ENCODE measurements at places on chromosomes 1 and 21. TPM values are rescaled to one million over a fixed set of nuclear protein-coding genes. Genes with fewer than 3 reads are reported as not detected.

- no peak for DNase-seq
Measured at GRCh38 chr1:153428073-153428638, 11.8 kb downstream of the S100A7A start.

The PLA2G2C gene
- polyA plus RNA-seq, result not detected

GRCh38 chr1:55820501-55820900 is 605.3 kb upstream of the USP24 start:
- DNase-seq, result no peak

The NBPF8 gene
- 16.1 TPM for polyA plus RNA-seq

The SIKE1 gene
- polyA plus RNA-seq, result 28.8 TPM

The FLG2 gene
- polyA plus RNA-seq, result 0.15 TPM

The HFM1 gene
- polyA plus RNA-seq, result not detected
